ENCODE measurements at places on chromosomes 13 and 19.

DNA sequence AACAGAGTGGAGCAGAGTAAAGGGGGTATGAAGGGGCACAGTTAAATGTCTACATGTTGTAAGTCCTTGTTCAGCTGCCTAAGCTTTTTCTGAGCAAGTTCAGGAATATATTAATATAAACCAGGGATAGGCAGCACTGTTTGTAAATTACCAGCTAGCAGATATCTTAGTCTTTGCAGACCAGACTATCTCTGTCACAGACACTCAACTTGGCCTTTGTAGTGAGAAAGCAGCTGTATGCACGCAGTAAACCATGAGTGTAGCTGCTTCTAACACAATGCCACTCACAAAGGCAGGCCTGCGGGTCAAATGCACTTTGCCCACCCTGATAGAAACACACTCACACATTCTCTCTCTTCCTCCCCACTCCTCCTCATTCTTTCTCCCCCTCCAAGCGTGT, 1016.9 kb downstream of the UQCRFS1 start:
- DNase-seq, result no peak

GRCh38 chr19:28737021-28737895, 475.7 kb downstream of the UQCRFS1 start:
- DNase-seq, result no peak

DNA sequence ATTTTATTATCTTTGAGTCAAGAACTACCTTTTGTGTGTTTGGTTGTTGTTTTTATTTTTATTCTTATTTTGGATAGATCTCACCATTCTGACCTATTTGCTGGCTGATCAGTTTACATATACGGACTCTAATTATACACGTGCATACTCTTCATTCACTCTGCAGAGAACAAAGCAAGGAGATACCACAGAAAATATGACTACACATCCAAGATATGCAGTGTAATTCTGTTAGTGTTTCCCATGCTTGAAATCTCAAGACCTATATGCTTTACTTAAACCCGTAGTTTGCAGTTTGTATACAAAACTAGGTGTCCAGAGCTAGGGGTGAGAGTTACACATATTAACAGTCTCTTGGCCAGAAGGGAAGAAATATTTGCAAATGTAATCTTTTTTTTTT, 205.5 kb downstream of the DCLK1 start:
- no peak for DNase-seq

- DNase-seq, result no peak
These were observed 30.0 kb upstream of the ATP12A start for GRCh38 chr13:24650161-24650560.

DNA sequence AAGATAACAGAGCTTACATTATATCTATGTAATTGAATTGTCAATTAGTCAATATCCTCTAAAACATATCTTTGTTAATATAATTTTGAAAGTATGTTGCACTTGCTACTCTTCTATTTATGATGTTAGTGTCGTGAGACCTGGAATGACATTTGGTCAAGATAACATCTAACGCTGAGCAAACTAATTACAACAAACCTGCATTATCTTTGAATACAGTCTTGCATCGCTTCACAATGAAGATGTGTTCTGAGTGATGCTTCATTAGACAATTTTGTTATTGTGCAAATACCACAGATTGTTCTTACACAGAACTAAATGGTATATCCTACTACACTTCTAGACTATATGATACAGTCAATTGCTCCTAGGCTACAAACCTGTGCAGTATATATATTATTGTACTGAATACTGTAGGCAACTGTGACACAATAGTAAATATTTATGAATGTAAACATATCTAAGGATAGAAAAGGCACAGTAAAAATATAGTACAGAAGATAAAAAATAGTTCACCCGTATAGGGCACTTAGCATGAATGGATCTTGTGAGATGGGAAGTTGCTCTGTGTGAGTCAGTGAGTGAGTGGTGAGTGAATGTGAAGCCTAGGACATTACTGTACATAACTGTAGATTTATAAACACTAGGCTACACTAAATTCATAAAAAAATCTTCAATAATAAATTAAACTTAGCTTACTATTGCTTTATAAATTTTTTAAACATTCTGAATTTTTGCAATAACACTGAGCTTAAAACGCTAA, 1773.8 kb downstream of the PCDH9 start:
- DNase-seq, result no peak

Data from pulmonary artery endothelial cell (primary cell).